DND-41 (cell line): ENCODE measurements at places on chromosomes 4 and X.

DNA sequence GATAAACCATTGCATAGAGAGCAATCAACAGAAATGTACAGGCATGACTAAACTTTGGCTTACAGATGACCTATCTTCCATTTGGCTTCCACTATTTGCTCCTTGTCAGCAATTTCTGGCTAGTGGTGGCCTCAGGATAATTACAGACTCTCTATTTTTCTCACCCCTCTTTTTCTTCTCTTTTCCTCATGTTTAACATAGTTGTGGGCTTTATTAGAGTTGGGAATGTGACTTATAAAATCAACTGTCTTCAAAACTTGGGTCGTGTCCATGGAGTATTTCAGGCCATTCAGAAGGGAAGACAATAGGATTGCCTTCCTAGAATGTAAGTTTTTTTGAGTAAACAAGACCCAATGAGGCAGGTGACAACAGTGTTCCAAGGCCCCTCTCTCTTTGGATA is 236.2 kb downstream of the FRAS1 start:
- no peak for DNase-seq

- DNase-seq, result no peak
Observed at GRCh38 chr4:147011411-147011810, 65.7 kb upstream of the TTC29 start.

GRCh38 chr4:99301376-99302164 is 10.8 kb upstream of the ADH1A start:
- DNase-seq, result no peak

DNA sequence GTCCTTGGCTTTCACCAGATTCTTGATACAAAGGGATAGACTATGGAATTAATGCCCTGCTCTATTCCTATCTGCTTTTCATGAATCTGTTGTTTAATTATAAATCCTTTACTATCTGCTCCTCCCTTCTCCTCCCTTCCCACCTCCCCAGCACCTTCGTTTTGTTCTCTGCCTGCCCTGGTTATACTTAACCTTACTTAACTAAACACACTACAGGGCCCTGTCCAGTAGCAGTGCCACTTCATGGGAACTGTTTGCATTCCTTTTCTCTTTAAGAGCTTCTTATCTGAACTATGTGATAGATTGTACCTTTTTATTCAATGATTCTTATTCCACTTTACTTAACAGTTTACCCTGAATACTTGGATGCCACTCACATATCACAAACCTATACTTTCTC is 830 bp downstream of the HOPX start:
- DNase-seq, result no peak

- DNase-seq, result peak; percentile 43
Observed at GRCh38 chrX:147803948-147804347, 107.8 kb upstream of the FMR1 start.

GRCh38 chrX:101368800-101369199 is 17.2 kb downstream of the BTK start:
- DNase-seq, result no peak

GRCh38 chrX:66200050-66200664 is 36.1 kb downstream of the HEPH start:
- DNase-seq, result no peak

DNA sequence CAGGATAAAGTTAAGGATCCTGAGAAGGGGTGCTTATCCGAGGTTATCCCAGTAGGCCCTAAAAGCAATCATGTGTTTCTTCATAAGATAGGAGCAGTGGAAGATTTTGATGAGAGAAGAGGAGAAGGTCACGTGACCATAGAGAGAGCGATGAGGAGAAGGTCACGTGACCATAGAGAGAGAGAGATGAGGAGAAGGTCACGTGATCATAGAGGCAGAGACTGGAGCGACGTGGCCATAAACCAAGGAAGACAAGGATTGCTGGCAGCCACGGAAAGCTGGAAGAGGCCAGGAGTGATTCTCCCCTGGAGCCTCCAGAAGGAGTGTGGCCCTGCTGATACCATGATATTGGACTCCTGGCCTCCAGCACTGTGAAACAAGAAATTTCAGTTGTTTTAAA is 38.4 kb upstream of the ZNF518B start:
- no peak for DNase-seq

DNA sequence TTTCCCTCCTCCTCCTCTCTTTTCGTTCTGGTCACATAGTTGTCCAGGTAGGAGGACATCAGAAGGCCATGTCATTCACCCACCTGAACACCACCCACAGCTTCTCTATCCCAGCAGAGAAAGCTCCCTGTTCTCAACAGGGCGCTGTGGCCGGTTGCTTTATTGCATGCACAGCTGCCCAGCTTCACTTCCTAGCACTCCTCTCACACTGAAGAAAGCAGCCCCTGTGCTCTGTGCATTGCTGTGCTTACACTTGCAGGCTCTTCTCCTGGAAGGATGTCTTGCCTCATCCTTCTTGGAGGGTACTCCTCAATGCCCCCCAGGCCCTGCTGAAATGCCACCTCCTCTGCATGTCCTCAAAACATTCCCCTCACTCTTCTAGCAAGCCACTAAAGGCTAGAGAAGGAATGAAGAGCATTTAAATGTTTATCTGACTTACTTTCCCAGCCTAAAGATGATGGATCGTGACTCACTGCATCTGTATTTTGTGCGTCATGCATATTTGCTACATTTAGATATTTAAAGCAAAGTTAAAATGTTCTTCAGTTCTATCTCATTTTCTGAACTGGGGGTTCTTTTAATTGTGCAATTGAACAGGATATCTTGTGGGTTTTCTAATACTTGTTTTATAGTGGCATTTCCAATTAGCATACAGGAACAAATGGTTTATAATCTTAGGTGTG is 186.4 kb upstream of the PUDP start:
- DNase-seq, result no peak

DNA sequence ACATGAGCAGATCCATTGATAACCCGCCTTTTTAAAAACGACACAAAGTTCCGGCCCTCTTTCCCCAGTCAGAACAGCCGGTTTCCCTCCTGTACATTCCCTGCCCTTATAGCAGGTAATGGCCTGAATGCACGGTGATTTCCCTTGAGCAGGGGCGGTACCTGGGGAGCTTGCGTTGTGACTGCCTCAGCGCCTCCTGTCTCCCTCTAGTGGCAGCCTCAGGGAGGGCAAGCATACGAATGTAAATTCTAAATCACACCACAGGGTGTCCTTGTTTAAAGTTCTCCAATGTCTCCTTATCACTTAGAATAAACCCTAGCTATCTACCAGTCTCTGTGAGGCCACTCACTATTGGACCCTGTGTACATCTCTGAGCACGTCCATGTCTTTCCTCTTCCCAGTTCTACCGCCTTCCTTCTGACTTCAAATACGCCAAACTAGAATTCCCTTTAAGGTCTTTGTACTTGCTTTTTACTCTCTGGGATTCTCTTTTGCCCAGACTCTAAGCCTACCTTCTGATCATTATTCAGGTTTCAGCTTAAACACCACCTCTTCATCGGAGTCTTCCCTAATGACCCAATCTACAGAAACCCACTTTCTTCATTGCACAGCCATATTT is 18.4 kb upstream of the LDB2 start:
- peak; percentile 72 for DNase-seq

DNA sequence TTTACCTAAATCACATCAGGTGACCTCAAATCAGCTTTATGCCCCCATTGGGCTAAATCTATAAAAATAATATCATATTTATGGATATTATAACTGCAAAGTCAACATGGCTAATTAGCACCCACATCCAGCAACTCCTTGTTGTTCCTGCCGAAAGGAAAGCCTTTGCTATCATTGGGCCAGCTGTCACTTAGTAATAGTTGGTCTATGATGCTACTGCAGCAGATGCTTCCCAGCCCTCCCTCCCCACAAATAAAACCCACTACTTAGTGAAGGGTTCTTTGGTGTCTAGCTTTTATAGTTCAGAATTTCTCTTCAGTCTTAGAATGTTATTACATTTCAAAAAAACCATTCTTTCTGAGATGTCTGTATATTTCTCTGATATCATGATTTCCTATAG is 116.9 kb upstream of the ENPEP start:
- no peak for DNase-seq

DNA sequence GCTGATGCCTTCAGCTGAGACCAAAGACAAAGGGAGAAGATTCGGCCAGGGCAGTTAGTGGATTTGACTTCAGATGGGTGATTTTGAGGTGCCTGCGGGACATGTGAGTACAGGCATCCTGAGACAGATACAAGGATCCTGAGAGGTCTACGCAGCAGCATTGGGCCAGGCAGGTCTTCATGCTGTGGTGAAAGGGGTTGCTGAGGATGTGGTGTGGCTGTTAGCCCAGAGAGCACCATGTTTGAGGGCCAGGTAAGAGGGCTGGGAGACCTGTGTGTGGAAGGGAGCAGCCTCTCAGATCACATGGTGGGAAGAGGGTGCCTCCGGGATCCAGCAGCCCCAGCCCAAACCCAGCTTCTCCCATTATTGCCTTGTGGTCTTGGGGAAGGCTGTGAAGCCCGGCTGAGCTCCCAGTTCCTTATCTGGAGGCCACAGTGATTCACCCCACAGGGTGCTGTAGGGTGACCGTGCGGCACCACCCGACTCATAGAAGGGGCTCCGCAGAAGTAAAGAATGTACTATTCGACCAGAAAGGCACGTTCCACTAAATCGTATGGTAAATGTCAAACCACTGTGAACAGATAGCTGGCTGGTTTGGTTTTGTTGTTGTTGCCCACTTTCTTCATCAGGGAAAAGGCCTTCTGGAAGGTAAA is 27.7 kb upstream of the TADA2B start:
- DNase-seq, result no peak

DNA sequence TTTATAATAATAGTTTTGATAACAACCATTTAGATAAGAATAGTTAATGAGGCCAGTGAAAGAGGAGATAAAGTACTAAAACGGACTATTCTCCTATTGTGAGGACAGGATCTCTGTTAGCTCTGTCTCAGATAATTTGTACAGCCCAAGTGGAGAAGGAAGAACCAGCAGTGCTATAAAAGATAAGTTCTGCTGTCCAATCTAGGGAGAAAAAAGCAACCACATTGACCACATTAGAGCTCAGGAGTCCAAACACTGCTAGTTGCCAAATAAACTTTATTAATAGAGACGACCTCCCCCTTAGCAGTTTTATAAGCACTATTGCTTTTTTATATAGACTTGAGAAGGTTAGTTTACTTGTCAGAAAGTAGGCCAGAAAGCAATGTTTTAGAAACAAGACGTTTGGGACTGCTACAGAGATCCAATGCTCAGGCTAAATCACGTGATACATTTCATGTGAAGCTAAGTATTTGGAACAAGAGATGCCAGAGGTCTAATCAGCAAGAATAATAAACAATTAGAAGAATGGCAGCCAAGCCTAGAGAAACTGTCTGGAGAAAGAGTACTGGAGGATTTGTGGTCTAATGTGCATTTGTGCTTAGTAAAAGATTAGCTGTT is 15.9 kb downstream of the IL15 start:
- DNase-seq, result no peak

DNA sequence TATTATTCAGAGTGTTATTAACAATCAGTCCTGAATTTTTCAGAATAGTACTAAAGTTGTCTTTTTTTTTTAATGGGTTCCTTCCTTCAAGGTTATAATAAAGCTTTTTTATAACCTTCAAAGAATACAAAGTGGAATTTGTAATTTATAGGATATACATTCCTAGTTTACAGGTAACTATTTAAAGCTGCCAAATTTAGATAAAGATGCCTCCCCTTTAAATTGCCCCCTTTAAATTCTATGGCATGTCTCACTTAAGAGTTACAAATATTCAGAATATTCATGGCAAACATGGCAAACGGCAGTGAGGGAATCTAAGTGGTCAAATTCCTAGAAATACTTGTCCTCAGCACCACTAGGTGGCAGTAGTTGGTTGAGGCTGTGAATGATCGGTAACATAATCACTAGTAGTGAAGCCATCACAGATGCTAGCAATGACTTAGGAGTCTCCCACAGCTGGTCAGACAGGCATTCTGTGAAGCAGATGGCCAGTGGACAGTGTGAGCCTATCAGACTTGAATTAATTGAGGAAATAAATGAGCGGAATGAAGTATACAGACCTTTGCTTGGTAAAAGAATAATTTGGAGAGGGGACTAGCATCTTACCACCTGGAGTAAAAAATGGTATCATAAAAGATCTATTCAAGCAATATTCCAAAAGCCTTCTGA is 86.4 kb downstream of the CBR4 start:
- peak; percentile 57 for DNase-seq

DNA sequence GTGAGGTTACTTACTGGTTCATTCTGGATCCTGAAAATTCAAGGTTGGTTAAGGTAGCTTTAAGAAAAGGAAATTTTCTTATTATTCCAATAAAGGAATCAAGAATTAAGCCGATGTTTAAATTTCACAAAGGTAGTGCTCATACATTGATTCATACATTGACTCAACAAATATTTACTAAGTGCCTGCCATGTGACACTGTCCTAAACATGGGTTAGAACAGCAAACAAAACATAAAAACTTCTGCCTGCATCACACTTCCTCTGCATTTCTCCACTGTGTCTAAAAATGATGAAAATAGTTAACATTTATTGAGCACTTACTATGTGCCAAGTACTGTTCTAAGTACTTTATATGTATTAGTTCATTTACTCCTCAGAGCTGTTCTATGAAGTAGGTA is 75.7 kb downstream of the RASL11B start:
- no peak for DNase-seq

- DNase-seq, result no peak
Observed at GRCh38 chrX:133185938-133186337, 32.2 kb downstream of the TFDP3 start.

DNA sequence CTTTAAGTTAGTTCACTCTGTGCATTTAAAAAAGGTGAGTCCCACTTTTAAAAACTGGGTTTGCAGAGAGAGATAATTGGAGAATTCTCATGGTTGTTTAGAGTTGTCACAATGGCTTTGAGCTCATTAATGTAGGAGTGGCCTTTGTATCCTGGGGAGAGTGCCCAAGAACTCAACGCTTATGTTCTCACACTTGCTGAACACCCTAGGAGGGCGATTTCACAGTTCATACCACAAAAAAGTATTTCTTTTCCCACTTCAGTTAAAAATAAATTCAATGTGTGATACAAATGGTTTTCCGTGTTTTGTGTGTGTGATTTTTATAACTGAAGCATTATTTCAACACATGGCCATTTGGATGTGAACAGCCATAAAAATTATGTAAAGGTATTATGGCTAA is 8.4 kb downstream of the EMCN start:
- no peak for DNase-seq

DNA sequence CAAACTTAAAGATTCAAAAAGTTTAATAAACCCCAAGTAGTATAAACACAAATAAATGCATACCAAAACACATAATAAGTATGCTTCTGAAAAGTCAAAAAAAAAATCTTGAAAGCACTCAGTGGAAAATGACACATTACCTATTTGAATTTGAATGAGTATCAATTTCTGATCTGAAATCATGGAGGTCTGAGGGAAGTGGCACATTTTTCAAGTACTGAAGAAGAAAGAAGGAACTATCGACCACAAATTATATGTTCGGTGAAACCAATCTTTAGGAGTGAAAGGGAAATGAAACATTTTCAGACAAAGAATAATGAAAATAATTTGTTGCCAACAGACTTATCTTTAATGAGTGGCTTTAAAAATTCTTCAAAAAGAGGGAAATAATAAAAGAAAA is 12.1 kb upstream of the F9 start:
- no peak for DNase-seq

- DNase-seq, result no peak
Observed at GRCh38 chrX:107470198-107470597, 20.7 kb downstream of the FRMPD3 start.
